Natural killer cell treated with Interleukin-12 subunit alpha and Interleukin-12 subunit beta and Interleukin-15 and Interleukin-18, amount 100 ng/mL, for 72 hours (primary cell): ENCODE measurements at places on chromosomes 7 and 10. TPM values are rescaled to one million over a fixed set of nuclear protein-coding genes. Genes with fewer than 3 reads are reported as not detected.

The PITX3 gene
- not detected for total RNA-seq

The IGF2BP3 gene
- total RNA-seq, result 0.31 TPM

The CEP55 gene
- total RNA-seq, result 45.7 TPM

The SLC18A3 gene
- total RNA-seq, result not detected

The NSMCE4A gene
- 59.0 TPM for total RNA-seq

The ZNF862 gene
- total RNA-seq, result 18.8 TPM

The OPALIN gene
- total RNA-seq, result not detected

The STEAP4 gene
- not detected for total RNA-seq
